ENCODE measurements at places on chromosomes 4 and X.
A peak's percentile ranks its signal among the peaks of the same experiment; 100 is the strongest.

DNA sequence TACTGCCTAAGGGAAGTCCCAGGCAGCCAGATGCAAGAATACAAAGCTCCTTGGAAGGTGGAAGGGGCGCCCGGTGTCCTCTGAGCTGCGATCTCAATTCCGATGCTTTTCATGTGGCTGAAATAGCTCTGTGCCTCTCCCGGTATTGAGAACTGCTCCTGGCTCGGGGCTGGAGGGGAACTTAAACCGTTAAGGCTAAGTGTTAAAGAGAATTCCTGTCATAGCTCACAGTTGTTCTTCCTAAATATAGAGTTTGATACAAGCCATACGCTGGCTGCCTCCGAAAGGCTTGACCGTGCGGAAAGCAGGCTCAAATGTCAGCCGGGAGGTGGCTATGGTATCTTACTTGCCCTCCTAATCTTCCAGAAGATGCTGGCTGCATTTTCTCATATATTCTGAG, at the start of gene SMPX:
SMPX (minus strand) TSS at position 157 of the 400 bp plus-strand sequence. CDS start 3,826 bp downstream, outside the sequence.
- no peak for DNase-seq

GRCh38 chr4:147590249-147590920, 26.8 kb upstream of the TMEM184C start:
- peak; percentile 50 for DNase-seq

DNA sequence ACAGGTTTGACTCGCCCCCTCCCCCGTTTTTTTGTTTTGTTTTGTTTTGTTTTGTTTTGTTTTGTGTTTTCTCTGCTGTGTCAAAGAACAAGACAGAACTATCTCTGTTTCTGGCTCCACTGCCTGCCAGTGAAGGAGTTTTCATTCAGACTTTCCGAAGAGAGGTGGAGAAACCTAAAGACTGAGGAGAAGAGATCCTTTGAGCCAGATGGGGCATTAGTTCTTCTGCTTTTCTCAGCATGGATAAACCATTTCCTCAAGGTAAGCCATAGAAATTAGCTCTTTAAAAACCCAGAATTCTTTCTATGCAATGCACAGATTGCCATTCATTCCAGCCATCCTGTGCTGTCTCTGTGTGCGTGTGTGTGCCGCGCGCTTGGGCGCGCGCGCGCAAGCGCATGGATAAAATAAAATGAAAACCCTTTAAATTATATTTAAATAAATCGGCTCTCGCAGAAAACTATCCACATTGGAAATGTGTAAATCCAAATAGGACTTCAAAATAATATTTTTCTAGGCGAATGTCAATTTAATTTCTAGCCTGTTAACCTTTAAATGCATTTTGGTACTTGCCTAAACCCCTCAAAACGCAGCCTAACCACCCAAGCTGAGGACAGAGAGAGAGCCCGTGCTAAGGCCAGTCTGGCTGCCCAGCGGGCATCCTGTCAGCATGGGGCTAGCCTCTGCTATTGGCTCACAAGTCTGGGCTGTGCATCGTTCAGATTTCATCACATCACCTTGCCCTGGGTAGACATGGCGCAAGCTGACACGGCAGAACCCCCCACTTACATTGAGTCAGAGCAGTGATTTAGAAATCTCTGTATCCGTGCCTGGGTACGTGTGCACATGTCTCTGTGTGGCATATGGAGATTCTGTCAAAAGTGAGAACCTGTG, 113.0 kb upstream of the VAMP7 start:
- peak; percentile 48 for DNase-seq

DNA sequence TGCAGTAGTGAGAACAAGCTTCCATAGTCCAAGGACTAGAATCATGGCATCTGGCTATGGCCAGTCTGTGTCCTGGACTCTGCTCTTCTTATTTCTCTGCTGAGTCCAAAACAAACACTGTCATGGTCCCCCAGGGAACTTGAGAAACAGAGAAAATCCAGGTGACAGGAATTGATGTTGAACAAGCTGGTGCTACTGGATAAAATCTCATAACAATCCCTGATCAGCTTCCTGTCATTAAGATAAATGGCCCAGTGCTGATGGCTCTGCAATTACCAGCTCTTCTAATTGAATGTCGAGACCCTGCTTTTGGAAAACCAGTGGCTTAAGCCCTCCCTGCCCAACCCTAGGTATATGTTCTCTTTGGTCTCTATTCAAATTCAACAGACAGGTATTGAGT, 58.8 kb upstream of the ARHGAP36 start:
- DNase-seq, result no peak

DNA sequence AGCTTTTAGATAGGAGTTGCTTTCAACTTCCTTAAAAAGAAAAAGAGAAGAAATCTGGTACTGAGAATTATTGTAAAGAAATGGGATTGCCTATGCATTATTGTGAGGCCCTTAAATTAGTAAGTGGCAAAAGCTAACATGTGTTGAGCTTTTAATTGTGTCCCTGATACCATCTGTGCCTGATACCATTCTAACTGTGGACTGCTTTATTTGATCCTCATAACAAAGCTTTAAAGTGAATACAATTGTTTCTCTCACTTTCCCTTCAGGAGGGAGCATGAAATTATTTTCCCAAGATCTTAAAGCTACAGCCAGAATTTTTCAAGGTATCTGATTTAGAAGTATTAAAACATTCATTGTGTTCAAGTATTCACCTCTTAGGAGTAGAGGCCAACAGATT, 9.9 kb downstream of the KCTD8 start:
- no peak for DNase-seq

GRCh38 chr4:4662230-4662629, 120.4 kb upstream of the STX18 start:
- DNase-seq, result no peak

- DNase-seq, result no peak
These were observed 28.2 kb downstream of the PHKA2 start for GRCh38 chrX:18955676-18956075.

DNA sequence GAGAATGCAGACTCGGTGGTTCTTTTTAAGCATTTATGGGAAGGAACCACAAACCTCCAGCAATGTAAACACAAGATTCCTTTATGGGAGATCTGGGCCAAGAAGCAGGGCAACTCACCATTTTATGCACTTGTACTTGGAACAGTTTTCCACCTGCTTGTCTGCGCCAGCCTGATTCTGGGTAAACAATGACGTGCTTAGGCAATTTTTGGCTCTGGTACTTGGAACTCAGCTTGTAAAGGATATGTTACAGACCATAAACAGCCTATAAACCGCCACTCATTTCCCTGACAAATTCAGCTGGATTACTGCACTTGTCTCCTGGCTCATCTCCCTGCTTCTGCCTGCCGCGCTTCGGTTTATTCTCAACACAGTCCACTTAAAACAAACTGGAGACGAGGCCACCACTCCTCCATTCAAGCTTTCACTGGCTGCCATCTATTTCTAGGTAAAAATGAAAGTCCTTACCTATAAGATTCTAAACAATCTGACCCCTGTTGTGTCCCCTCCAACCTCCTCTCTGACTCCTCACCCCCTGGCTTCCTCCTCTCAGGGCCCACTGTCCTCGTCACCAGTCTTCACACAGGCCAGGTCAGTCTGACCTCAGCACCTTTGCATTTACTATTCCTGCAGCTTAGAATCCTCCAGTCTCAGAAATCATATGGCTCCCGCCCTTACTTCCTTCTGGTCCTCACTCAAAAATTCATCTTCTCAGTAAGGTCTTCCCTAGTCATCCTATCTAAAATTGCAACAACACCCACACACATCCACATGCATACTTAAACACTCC, 205.9 kb upstream of the GALNT7 start:
- peak; percentile 73 for DNase-seq

DNA sequence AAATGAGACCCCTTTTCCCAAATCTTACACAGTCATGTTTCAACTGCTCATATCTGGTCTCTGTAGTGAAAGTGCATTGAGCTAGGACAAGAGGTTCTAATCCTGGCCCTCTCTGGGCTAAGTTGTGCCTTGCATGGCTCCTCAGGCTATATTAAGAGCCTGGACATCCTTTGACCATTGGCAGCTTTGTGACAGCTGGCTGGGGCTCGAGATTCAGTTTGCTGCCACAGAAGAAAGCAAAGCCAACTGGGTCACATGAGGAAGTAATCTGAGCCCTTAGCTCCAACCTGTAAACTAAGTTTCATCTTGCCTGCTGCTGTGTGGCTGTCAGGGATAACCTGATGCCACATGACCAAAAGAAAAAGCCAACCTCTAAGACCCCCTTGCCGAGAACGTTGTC, 51.8 kb upstream of the JADE1 start:
- no peak for DNase-seq

DNA sequence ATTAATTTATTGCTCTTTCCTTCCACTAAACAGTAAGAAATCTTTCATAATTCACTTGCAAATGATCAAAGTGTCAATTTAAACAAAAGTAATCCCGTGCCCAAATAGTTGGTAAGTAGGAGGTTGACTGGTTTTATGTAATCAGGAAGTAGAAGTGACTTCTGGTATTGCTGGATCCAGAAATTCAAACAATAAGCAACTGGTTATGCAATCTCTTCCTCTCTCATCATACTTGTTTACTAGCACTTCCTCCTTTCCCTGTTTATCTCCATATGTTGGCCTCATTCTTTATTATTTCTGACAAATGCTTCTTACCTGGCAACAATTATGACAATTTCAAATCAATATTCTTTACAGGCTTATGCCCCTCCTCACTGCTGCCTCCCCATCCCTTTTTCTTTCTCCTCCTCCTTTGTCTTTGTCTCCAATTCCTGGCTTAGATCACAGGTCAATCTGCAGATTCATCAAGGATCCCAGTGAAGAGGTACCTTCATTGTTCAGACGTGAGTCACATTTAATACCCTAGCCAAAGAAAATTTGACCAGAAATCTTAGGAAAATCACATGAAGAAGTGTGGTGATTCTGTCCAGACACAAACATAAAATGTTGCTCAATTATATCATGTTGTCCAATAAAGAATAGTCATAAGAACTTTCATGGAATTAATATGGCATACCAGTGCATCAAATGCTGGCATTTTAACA, 323.2 kb upstream of the PCDH7 start:
- no peak for DNase-seq

DNA sequence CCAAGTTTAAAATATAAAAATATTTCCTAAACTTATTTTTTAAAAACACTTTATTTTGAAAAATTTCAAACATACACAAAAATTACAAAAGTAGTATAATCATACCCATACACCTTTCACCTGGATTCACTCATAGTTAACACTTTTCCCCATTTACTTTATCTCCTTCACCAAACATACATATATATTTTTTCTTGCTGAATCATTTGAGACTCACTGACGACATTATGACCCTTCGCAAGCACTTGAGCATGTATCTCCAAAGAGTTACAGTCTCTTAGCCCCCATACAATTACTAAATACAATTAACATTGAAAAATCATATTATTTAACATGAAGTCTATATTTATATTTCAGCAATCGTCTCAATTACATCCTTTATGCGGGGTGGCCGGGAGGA, 19.8 kb downstream of the RXFP1 start:
- DNase-seq, result no peak

DNA sequence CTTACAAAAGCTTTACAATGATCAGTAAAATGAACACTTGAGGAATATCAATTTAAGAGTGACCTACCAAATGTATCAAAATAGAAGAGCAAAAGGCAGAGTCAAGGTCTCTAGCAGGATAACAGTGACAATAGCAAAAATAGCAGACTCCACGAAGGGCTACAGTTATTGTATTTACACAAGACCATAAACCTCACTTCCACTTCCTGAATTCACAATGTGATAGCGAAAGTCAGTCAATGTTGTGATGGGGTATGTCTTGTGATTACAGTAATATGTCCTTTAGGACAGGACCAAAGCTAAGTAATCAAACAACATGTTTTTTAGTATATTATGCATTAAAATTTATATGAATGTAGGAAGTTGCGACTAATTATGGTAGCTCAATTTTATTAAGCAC, 139.6 kb downstream of the IQCM start:
- DNase-seq, result no peak

GRCh38 chrX:15815779-15816437, 25.6 kb downstream of the ZRSR2 start:
- DNase-seq, result peak; percentile 15

- DNase-seq, result no peak
These were observed 359.1 kb downstream of the DACH2 start for GRCh38 chrX:86507331-86507730.

- peak; percentile 47 for DNase-seq
These were observed 35.3 kb downstream of the CXCL1 start for GRCh38 chr4:73904491-73904890.

DNA sequence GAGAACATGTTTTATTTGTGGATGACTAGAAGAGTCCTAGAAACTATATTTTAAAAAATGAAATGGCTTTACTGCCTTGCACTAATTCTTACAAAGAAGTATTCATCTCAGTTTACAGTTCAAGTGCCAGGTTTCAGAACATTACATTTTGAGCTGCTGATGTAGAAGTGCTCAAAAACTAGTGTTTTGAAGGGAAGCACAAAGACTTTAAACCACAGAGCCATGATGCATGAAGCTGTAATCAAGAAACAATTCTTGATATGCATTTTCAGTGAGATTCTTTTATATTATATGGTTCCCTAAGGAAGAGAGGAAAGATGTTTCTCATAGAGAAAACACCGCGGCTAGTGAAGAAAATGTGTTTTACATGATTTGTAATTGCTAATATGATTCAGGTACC, 1163.0 kb downstream of the RAPGEF2 start:
- DNase-seq, result no peak

DNA sequence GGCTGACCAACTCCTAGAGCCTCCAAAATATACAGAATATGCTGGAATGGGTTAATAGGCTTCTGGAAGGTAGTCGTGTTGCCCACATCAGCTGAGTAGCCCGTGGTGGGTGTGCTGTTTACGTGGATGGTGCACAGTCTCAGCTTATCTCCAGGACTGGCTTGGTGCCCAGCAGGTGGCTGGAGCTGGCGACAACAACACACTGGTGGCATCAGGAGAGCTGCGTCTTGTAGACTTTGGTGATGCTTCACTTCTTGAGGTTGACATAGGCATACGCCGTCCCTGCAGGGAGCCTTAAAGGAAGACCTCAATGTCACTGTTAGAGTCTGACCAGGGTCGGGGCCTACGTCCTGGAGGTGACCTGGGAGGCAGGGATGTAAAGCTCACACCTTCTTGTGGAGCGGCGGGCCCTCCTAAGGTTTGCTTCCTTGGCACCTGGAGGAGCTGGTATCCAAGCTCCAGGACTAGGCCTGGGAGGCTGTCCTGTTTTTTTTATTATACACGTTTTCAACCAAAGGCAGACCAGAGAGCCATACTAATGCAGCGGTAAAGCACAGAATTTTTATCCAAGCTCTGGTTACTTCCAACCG, 26.5 kb upstream of the RBMX start:
- no peak for DNase-seq

All from renal cortical epithelial cell (primary cell).